Thoracic aorta (tissue), 2 donors: ENCODE measurements at places on chromosomes 13 and 19. TPM values are rescaled to one million over a fixed set of nuclear protein-coding genes. Genes with fewer than 3 reads are reported as not detected.

DNA sequence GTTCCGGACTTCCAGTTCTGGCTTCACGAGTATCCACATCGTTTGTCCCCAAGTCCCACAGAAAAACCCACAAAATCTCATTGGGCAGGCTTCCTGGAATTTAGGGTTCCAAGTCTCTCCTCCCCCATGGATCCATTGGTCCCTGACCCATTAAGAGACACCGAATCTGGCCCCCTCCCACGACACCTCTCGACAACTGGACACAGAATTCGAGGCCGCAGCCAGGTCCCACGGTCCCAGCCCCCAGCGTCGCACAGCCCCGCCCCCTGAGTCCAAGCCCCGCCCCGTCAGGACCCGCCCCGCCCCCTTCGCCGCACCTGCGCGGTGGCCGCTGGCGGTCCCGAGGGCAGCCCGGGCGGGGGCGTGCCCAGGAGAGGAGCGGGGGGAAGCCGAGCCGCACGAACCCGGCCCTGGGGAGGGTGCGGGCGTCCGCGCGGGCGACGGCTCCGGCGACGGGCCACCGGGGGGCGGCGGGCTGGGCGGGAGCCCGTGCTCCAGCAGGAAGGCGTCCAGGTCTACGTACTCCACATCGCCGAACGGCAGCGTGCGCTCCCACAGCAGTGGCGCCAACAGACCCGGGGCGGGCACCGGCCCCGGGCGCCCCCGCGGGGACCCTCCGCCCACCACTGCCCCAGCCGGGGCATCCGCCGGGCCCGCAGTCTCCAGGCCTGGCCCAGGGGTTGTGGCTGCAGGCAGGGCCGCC is 1.8 kb downstream of the DBP start:
- H3K36me3 ChIP-seq = no peaks in the 10 kb centered on the region
- H3K27ac ChIP-seq = peak overlapping the region; percentile 97
- peak overlapping the region; percentile 90 for H3K4me3 ChIP-seq
- peaks cover 37% of the 10 kb centered on the region for H3K4me1 ChIP-seq

DNA sequence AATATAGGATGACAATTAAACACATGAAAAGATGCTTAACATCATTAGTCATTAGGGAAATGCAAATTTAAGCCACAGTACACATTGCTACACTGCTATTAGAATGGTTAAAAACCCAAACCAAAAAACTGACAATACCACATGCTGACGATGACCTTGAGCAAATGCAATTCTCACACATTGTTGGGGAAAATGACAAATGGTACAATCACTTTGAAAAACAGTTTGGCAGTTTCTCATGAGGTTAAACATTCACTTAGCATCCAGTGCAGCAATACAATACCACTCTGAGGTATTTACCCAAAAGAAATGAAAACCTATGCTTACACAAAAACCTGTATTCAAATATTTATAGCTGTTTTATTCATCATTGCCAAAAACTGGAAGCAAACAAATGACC is 11.3 kb downstream of the FLT3 start:
- no peaks in the 10 kb centered on the region for H3K4me1 ChIP-seq
- no peaks in the 10 kb centered on the region for H3K36me3 ChIP-seq
- no peak for DNase-seq
- H3K27me3 ChIP-seq = no peaks in the 10 kb centered on the region
- H3K4me3 ChIP-seq = no peak overlapping the region

- H3K4me1 ChIP-seq = peaks cover under 1% of the 10 kb centered on the region
- H3K27me3 ChIP-seq = no peaks in the 10 kb centered on the region
- H3K27ac ChIP-seq = no peak overlapping the region
- DNase-seq = no peak
Measured at GRCh38 chr13:51064753-51065152, 46.3 kb downstream of the C13orf42 start.

GRCh38 chr19:55014714-55015113 is 23.4 kb downstream of the GP6 start:
- no peak overlapping the region for H3K4me3 ChIP-seq
- no peak for DNase-seq
- no peaks in the 10 kb centered on the region for H3K36me3 ChIP-seq
- no peaks in the 10 kb centered on the region for H3K27me3 ChIP-seq
- no peak overlapping the region for H3K27ac ChIP-seq

- no peak overlapping the region for H3K4me3 ChIP-seq
- no peaks in the 10 kb centered on the region for H3K4me1 ChIP-seq
- H3K27ac ChIP-seq = no peak overlapping the region
- H3K27me3 ChIP-seq = no peaks in the 10 kb centered on the region
Measured at GRCh38 chr13:95115525-95115924, 185.7 kb downstream of the ABCC4 start.

DNA sequence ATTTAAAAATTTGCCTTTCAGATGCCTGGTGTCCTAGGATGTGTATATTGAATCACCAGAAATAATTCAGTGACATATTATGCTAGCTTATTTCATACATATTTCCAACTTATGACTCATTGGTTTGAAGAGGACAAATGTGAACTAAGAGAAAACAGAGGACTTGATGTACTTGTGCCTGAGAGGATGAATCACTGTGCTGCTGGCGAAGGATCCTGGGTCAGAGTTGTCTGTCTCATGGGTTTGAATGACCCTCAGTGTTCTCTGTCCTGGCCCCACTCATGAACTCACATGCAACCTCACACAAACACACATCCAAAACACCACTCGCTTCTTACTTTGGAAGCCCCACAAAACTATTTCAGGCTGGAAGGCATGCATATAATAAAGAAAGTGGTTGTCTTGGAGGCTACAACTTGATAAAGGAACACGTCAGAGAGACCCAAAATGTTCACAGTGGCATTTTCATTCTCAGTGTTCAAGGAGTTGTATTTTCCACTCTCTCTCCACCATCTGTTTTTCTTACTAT is 129.0 kb upstream of the SPRY2 start:
- peak; percentile 42 for DNase-seq
- H3K4me1 ChIP-seq = peaks cover 21% of the 10 kb centered on the region
- peak overlapping the region; percentile 89 for H3K27ac ChIP-seq
- no peaks in the 10 kb centered on the region for H3K27me3 ChIP-seq

DNA sequence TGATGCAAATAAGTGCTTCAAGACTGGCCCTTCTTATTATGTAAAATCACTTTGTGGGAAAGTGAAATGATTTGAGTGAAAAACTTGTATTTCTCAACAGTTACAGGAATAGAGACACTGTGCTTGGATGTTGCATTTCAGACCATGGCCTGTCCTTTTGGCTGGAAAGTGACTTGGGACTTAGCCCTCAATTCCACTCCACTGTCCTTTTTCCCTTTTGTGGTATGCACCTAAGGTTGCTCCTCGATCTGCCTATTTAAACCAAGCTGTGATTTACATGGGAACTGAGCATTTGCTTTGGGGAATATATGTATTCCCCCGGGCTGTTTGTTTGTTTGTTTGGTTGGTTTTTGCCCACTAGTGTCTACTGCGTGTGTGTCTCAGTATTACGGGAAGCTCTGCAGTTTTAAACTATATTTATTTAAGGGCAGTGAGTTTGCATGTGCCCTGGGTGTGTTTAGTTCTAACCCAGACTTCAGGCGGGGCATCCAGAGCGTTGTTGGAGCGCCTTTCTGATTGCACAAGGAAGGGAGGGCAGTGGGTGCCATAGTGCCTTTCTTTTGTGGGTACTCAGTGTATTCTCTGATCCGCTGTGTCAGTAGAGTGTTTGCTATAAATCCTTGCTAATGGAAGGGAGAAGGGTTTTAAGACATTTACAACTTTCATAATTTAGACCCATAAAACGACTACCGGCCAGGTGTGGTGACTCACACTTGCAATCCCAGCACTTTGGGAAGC is 18.2 kb upstream of the RNF113B start:
- no peaks in the 10 kb centered on the region for H3K36me3 ChIP-seq
- no peak overlapping the region for H3K4me3 ChIP-seq
- DNase-seq = no peak
- no peak overlapping the region for H3K27ac ChIP-seq
- H3K27me3 ChIP-seq = no peaks in the 10 kb centered on the region

DNA sequence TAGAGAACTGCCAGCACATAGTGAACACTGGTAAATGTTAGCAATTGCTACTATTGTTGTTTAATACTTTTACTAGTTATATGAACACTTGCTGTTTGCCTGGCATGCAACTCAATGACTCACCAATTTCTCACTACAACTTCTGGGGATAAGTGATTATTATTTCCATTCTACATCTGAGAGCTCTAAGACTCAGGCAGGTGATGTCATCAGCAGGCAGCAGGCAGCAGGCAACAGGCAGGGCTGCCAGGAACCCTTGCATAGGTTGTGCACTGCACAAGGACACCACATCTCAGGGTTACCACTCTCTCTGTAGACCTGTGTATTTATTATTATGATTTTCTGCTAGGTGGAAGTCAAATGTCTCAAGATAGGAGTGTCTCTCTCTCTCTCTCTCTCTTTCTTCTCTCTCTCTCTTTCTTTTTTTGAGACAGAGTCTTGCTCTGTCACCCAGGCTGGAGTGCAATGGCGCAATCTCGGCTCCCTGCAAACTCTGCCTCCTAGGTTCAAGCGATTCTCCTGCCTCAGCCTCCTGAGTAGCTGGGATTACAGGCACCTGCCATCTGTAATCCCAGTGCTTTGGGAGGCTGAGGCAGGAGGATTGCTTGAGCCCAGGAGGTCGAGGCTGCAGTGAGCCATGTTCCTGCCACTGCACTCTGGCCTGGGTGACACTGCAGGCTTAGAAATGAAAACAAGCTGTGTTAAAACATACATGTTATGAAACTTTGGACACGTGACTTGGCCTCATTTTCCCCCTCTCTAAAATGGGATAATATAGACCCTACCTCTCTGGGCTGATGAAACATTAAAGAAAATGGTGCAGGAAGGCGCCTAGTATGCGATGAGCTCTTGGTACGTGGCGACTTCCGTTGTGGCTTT is 22.7 kb downstream of the HPN start:
- no peaks in the 10 kb centered on the region for H3K4me1 ChIP-seq
- H3K27me3 ChIP-seq = no peaks in the 10 kb centered on the region
- H3K4me3 ChIP-seq = no peak overlapping the region
- H3K27ac ChIP-seq = no peak overlapping the region
- H3K36me3 ChIP-seq = no peaks in the 10 kb centered on the region

DNA sequence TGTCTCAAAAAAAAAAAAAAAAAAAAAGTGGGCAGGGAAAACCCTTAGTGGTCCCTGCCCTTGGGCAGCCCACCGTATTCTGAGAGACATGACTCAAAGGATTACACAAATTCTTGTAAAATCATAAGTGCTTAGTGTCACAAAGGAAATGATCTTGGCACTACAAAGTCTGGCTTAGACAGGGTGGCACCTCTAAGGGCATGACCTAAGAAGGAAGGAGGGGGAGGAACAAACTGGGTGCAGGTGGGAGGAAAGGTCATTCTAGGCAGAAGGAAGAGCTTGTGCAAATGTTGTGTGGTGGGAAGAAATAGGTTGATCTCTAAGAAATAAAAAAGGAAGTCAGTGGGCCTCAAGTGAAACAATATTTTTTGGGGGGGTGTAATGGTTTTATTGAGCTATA is 10.4 kb downstream of the PNPLA6 start:
- H3K27me3 ChIP-seq = no peaks in the 10 kb centered on the region
- H3K36me3 ChIP-seq = peaks cover 41% of the 10 kb centered on the region
- DNase-seq = no peak
- no peak overlapping the region for H3K4me3 ChIP-seq
- no peaks in the 10 kb centered on the region for H3K4me1 ChIP-seq
- H3K27ac ChIP-seq = no peak overlapping the region

- no peak overlapping the region for H3K4me3 ChIP-seq
- no peaks in the 10 kb centered on the region for H3K27me3 ChIP-seq
- H3K4me1 ChIP-seq = no peaks in the 10 kb centered on the region
- DNase-seq = no peak
Measured at GRCh38 chr13:20473139-20473538, 52.5 kb downstream of the CRYL1 start.

- no peak overlapping the region for H3K4me3 ChIP-seq
- DNase-seq = no peak
- H3K27me3 ChIP-seq = no peaks in the 10 kb centered on the region
- no peaks in the 10 kb centered on the region for H3K4me1 ChIP-seq
- H3K36me3 ChIP-seq = no peaks in the 10 kb centered on the region
- no peak overlapping the region for H3K27ac ChIP-seq
Measured at GRCh38 chr19:34808566-34808965, 35.6 kb upstream of the ZNF599 start.

- peak overlapping the region; percentile 87 for H3K4me3 ChIP-seq
- peaks cover 3% of the 10 kb centered on the region for H3K36me3 ChIP-seq
- H3K27ac ChIP-seq = peak overlapping the region; percentile 94
- DNase-seq = no peak
- no peaks in the 10 kb centered on the region for H3K4me1 ChIP-seq
- no peaks in the 10 kb centered on the region for H3K27me3 ChIP-seq
Measured at GRCh38 chr13:76992548-76993001, 694 bp downstream of the CLN5 start.

DNA sequence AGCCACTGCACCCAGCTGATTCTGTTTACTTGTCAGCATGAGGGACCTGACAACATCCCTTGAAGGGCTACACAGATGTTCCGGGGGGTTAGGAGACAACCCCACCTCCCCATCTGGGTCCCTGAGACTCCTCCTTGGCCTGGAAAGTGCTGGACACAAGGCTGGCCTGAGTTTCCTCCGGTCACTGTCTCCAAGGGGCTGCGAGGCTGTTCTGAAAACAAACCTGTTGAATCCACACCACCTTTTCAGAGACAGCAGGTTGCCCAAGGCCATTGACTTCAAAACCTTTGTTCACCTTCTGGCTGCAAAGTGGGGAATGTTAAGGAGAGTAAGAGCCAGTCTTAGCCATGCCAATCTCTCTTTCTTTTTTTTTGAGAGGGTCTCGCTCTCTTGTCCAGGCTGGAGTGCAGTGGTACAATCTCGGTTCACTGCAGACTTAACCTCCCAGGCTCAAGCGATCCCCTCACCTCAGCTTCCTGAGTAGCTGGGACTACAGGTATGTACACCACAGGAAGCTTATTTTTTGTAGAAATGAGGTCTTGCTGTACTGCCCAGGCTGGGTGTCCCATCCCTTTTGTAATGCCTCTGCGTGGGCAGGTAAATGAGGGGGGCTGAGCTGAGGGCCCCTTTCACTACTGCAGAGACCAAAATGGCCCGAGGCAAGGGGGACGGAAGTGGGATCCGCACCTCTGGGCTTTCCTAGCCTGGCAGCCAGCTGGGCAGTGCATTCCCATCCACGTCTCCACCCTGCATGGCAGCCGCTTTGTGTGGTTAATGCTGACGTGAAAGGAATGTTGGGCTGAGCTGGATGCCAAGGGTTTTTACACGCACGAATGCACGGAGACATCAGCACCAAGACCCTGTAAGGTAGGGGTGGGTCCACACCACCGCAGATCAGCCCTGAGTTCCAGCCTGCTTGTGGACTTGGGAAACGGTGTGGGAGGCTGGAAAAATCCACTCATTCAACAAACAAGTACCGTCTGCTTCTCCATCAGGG is 1.9 kb upstream of the ZNF628 start:
- no peak overlapping the region for H3K27ac ChIP-seq
- H3K4me3 ChIP-seq = no peak overlapping the region
- peaks cover 12% of the 10 kb centered on the region for H3K4me1 ChIP-seq
- H3K27me3 ChIP-seq = no peaks in the 10 kb centered on the region

CYSLTR2 gene
- 4.0 TPM for total RNA-seq

FXYD1 gene
- total RNA-seq = 50.7 TPM

CYP2A7 gene
- not detected for total RNA-seq

RNF113B gene
- not detected for total RNA-seq

CBY2 gene
- not detected for total RNA-seq

PSG11 gene
- not detected for total RNA-seq

SHISA2 gene
- 0.35 TPM for total RNA-seq
